ENCODE measurements at places on chromosomes 5 and 9.

DNA sequence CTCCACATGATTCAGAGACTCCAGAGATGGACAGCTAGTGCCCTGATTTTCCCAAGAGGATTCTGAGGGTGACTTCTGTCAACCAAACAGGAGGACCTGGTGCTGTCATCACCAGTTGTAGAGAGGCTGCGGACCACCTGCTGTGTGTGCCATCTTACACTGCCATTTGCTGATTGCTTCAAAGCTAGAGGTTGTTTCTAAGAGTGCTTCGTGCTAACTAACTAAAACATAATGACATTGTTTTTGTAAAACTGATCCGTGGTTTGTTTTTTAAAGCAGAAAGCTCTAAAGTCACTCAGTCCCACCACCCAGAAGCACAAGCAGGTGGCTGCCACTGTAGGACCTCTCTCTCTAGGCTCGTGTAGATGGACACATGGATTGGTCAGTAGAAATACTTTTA lies 12.2 kb downstream of the TENT4A start:
- DNase-seq: no peak

DNA sequence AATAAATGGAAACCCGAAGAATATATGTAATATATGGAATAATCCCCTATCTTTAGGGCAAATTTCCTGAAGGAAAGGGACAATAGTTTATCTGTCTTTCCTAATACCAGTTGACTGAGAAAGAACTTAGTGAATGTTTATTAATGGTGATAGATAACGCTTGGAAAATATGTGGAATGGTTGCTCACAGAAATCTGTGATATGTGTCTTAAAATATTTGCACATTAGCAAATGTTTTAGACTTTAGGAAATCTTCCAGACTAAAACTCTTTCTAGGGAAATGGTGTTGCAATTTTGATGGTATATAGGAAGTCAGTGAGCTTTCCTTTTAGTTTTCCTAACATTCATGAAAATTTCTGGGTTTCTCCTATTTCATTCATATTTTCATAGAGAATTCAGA lies 90.4 kb downstream of the PIP5K1B start:
- no peak for DNase-seq

- DNase-seq: no peak
Measured at GRCh38 chr9:34027845-34028574, 20.7 kb downstream of the UBAP2 start.

DNA sequence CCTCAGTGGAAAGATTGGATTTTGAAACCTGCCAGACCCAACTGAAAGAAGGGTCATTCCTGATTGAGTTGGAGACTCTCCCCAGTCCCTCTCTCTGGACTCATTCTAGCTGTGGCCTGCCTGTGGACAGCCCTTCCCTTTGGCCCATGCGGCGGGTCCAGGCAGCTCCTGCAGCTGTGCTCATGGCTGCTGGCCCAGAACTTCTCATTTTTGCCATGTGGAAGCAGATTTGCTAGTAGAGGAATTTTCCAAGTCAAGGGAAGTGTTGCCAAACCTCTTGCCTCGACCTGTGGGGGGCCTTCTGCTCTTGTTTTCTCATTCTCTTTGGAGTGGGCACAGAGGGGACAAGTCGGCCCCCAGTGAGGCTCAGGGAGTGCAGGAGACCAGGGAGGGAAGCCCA lies 89.2 kb downstream of the ANKRD33B start:
- no peak for DNase-seq

DNA sequence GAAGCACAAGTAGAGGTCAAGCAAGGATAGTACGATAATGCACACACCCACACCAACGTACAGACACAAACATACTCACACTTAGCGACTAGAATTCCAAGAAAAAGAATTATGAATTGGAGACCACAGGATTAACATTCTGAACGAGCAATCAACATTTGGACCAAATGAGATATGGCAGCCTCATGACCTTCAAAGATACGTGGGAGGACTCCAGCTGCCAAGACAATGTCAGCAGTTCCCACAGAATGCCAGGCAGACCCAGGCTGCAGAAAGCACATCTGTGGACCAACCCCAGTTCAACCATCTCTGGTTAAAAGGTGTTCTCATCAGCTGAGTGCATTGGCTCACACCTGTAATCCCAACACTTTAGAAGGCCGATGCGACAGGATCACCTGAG lies 187.6 kb upstream of the GRAMD2B start:
- no peak for DNase-seq

GRCh38 chr5:66442951-66443445 lies 153.2 kb upstream of the MAST4 start:
- DNase-seq: no peak

DNA sequence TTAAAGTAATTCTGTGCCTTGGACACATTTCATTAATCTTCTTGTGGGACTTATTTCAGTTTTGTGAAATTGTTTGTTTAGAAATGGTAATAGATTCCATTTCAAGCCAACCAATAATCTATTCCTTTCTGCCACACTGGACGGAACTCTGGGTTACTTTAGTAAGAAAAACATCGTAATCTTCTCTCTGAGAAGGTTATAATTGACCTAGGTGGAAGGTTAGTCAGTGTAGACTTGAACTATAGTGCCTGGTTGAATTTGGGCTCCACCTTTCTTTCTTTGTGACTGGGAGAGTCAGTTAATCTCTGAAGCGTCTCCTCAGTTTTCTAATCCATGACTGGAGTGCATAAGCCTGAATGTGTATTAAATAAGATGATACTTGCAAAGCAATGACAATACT lies 89.7 kb upstream of the PRLR start:
- DNase-seq: no peak

DNA sequence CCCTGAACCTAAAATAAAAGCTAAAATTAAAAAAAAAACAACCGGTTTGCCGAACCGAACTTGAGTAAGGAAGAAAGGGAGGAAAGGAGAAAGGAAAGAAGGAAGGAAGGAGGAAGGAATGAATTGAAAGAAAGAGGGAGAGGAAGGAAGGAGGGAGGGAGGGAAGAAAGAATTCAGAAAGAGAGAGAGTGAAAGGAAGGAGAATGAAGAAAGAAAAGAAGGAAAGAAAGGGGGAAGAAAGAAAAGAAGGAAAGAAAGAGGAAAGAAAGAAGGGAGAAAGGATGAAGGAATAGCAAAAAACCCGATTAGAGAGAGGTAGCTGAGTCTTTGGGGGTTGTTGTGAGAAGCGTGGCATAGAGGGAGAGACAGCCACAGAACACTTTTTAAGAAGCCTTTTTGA lies 121.4 kb downstream of the FGF18 start:
- DNase-seq: no peak

- no peak for DNase-seq
Measured at GRCh38 chr5:129063483-129064113, 31.0 kb upstream of the ISOC1 start.

DNA sequence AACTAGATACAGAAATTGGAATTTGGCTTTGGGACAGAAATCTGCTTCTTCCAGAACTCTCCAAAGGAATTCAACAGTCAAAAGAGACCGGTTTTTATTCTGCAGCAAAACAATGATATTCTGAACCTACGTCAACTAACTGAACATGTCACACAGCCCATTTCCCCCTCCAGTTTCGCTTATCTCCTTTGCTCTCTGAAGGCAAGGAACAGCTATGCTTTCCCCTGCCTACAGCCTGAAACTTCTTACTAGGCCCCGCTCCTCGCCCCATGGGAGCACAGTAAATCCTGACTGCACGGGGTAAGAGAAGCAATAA lies 488 bp downstream of the SKIC3 start:
- no peak for DNase-seq
